ENCODE measurements at places on chromosomes 2 and 18. TPM values are rescaled to one million over a fixed set of nuclear protein-coding genes. Genes with fewer than 3 reads are reported as not detected.
A peak's percentile ranks its signal among the peaks of the same experiment; 100 is the strongest.

The SFTPB gene
- total RNA-seq: not detected

The SH3YL1 gene
- total RNA-seq: 8.9 TPM

The FEV gene
- not detected for total RNA-seq

The APOB gene
- 0.13 TPM for total RNA-seq

DNA sequence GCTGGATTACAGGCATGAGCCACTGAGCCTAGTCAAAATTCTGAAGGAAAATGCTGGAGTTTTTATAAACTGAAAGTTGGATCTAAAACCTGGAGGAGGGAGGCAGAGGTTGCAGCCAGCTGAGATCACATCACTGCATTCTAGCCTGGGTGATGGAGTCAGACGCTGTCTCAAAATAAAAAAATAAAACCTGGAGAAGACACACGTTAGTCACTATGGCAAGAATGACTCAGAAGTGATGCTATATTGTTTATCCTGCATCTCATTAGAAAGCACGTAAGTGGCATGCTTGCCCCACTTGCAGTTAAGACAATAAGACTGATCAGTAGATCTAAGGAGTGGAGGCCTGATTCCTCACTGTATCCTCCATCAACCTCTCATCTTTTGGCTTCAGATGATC lies 106.6 kb upstream of the STON1 start:
- DNase-seq: peak; percentile 40

DNA sequence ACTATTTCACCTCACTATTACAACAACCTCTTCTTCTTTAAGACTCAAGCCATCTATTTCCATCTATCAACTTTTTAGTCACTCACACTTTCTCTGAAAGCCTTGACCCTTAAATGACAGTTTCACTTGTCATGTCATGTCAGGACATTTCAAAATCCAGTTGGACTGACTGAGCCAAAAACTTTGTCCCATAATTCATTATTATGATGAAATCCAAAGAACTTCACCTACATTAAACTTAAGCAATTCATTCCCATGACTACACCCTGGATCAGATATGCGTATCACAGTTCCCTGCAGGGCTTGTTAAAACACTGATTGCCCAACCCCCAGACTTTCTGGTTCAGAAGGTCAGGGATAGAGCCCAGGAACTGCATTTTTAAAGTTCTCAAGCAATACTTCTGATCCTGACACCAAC lies 26.5 kb downstream of the LDAH start:
- DNase-seq: no peak

DNA sequence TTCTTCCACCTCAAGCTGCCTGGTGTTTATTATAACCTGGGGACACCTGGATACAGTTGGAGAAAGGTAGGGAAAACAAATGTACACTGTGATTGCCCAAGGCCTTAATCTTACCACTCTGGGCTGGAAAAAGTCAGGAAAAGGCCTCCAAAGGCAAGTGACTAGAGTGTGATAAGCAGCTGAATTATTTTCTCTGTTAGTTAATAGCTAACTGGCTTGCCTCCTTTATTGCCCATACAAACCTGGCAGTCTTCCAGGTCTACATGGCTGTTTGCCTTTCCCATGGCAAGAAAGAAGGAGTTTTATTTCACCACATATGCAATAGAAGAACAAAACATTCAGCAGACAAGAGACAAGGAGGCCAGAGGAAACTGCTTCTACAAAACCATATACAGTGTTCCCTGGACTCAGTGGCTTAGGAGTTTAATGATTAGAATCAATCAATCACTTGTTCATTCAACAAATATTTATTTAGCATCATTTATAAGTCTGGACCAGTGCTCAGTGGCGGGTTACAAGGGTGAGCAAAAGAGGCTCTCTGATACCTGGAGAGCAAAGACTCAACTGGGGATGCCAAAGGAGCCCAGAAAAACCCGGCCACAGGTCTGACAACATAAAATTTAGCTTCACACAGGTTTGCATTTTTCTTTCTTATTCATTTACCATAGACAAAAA lies 27.5 kb upstream of the SUCLG1 start:
- DNase-seq: no peak

GRCh38 chr2:169743549-169743948 lies 9.9 kb downstream of the KLHL23 start:
- no peak for DNase-seq
